ENCODE measurements at places on chromosomes 4 and X. TPM values are rescaled to one million over a fixed set of nuclear protein-coding genes. Genes with fewer than 3 reads are reported as not detected.

- no peak overlapping the region for H3K27ac ChIP-seq
- no peaks in the 10 kb centered on the region for H3K4me1 ChIP-seq
- no peaks in the 10 kb centered on the region for H3K27me3 ChIP-seq
- H3K4me3 ChIP-seq = no peak overlapping the region
- no peaks in the 10 kb centered on the region for H3K36me3 ChIP-seq
- no peak for DNase-seq
Observed at GRCh38 chr4:107279733-107280132, 243.6 kb upstream of the DKK2 start.

DNA sequence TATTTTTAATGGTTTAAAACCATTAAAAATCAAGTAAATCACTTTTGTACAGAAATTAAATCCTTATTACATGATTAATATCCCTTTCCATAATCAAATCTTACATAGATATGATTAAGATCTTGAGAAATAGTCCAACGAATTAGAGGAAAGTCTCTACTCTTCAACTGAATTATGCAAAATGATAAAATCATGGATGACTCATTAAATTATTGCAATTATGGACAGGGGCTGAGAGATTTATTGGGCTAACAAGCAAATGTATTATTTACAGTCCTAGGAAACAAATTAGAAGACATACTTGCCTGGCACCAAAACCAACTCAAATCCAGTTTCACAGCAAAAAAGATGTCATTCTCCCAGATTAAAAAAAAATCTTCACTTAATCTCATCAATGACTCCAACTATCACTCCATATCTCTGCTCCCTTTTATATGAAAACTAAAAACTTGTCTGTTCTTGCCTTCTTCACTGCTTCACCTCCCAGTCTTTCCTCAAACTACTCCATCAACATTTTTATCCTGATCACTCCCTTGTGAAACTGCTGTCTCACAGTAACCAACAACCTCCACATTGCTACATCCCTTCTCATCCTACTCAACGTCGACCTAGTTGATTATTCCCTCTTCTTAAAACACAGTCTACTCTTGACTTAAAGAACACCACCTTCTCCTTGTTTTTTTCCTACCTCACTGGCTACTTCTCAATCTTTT is 18.4 kb upstream of the DDX60 start:
- no peak for DNase-seq
- H3K27ac ChIP-seq = no peak overlapping the region
- no peaks in the 10 kb centered on the region for H3K27me3 ChIP-seq
- H3K36me3 ChIP-seq = no peaks in the 10 kb centered on the region
- H3K4me1 ChIP-seq = no peaks in the 10 kb centered on the region

- H3K27ac ChIP-seq = no peak within 1 kb of the TSS
- no peaks in the 10 kb centered on the region for H3K36me3 ChIP-seq
- H3K27me3 ChIP-seq = no peaks in the 10 kb centered on the region
- H3K4me1 ChIP-seq = no peaks in the 10 kb centered on the region
Observed at GRCh38 chrX:35919536-35920309, at the start of gene CFAP47. TSS of gene CFAP47 (plus strand) at chrX:35919734. CDS start at chrX:35919800, 66 bp downstream.

GRCh38 chrX:41409006-41409405 is 38.1 kb upstream of the NYX start:
- no peak overlapping the region for H3K27ac ChIP-seq
- no peaks in the 10 kb centered on the region for H3K27me3 ChIP-seq
- H3K36me3 ChIP-seq = no peaks in the 10 kb centered on the region
- H3K4me3 ChIP-seq = no peak overlapping the region
- no peak for DNase-seq

The GAGE1 gene
- not detected for total RNA-seq

DNA sequence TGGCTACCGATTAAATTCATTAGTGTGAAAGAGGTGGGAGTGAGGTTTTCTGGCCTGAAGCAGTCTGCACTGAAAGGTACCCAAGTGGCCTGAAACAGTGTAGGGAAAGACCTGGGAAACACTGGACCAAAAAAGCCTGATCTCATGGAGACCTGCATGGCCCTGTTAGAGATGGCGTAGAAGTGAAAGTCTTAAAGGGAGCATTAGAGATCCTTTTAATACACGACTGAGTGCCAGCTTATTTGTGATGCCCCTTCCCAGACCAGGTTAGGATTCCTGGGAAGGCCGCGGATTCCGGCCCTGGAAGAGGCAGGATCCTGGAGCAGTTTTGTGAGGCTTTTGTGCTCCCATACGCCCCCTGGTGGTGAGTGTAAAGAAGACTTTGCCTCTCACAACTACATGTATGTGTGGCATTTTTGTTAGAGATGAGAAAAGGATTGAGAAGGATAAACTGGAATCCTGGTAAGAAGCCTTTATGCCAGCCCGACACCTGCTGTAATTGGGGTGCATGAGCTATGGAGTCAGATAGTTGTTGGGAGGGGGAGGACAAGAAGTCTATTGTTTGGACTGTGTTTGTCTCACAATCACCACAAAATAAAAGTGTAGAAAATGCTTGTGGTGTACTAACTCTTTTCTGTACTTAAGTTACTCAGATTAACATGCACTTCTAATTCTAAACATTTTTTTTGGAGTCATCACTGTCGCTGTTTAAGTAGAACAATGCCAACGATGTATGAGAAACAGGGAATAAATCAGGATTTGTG is 54.0 kb downstream of the JADE1 start:
- peak; percentile 88 for DNase-seq
- H3K4me1 ChIP-seq = peaks cover 11% of the 10 kb centered on the region
- no peaks in the 10 kb centered on the region for H3K27me3 ChIP-seq
- peaks cover 15% of the 10 kb centered on the region for H3K36me3 ChIP-seq
- H3K27ac ChIP-seq = peak overlapping the region; percentile 78

GRCh38 chr4:19945979-19946380 is 305.7 kb upstream of the SLIT2 start:
- no peak for DNase-seq
- no peak overlapping the region for H3K4me3 ChIP-seq
- H3K27me3 ChIP-seq = no peaks in the 10 kb centered on the region
- H3K4me1 ChIP-seq = peaks cover 16% of the 10 kb centered on the region

The LONRF3 gene
- 0.25 TPM for total RNA-seq

GRCh38 chrX:108132876-108133275 is 41.3 kb downstream of the ATG4A start:
- no peaks in the 10 kb centered on the region for H3K36me3 ChIP-seq
- no peak for DNase-seq
- H3K4me3 ChIP-seq = no peak overlapping the region
- no peaks in the 10 kb centered on the region for H3K27me3 ChIP-seq
- H3K27ac ChIP-seq = no peak overlapping the region

The CDKL2 gene
- 2.9 TPM for total RNA-seq

The MAGEA2 gene
- total RNA-seq = not detected

DNA sequence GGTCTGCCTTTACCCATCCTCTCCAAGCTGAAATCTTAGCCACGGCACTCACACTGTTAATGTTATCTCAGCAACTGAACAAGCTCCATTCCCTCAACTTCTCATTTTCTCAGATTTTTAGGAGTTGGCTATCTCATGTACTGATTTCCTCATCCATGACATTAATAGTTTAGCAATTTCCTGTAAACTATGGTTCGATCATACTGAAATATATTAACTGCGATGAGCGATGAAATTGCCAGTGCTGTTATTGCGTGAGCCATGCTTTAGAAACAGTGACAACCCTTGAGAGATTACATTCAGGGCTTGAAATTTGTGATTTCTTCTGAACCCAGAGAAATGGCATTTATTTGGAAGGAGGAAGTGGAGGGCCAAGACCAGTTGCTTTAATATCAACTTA is 223.7 kb downstream of the GPAT3 start:
- no peak overlapping the region for H3K27ac ChIP-seq
- no peak for DNase-seq
- H3K4me3 ChIP-seq = no peak overlapping the region
- H3K27me3 ChIP-seq = no peaks in the 10 kb centered on the region
- H3K4me1 ChIP-seq = no peaks in the 10 kb centered on the region

GRCh38 chr4:1203026-1203616 is 30.7 kb upstream of the SPON2 start:
- H3K27ac ChIP-seq = no peak overlapping the region
- no peaks in the 10 kb centered on the region for H3K4me1 ChIP-seq
- H3K36me3 ChIP-seq = no peaks in the 10 kb centered on the region
- H3K4me3 ChIP-seq = no peak overlapping the region

The SSX4 gene
- total RNA-seq = not detected

The NEUROG2 gene
- 0.09 TPM for total RNA-seq

The SNX25 gene
- 50.8 TPM for total RNA-seq

DNA sequence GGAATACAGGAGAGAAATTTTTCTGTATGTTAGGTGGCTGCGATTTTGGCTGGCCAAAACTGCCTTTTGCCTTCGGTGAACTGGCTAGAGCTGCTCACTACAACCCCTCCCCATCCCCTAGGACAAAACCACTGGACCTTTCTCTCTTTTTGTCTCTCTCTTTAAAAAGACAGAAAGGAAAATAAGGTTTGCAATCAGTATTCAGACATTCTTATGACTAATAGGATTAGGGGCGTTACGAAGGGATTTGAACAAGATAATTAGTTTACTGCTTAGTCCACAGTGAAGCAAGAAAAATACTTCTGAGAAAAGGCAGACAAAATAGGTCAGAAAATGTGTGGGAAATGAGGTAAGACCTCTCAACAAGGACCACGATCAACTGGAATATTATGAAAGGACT is 180.4 kb downstream of the SLIT2 start:
- H3K4me3 ChIP-seq = peak overlapping the region; percentile 18
- H3K36me3 ChIP-seq = no peaks in the 10 kb centered on the region
- H3K4me1 ChIP-seq = peaks cover 31% of the 10 kb centered on the region
- no peaks in the 10 kb centered on the region for H3K27me3 ChIP-seq

The PRPS1 gene
- total RNA-seq = 177 TPM

The S100G gene
- total RNA-seq = not detected

- peak; percentile 81 for DNase-seq
- H3K4me1 ChIP-seq = peaks cover 40% of the 10 kb centered on the region
- no peak overlapping the region for H3K27ac ChIP-seq
- H3K27me3 ChIP-seq = peaks cover 100% of the 10 kb centered on the region
Observed at GRCh38 chr4:4852591-4853362, 6.7 kb upstream of the MSX1 start.

DNA sequence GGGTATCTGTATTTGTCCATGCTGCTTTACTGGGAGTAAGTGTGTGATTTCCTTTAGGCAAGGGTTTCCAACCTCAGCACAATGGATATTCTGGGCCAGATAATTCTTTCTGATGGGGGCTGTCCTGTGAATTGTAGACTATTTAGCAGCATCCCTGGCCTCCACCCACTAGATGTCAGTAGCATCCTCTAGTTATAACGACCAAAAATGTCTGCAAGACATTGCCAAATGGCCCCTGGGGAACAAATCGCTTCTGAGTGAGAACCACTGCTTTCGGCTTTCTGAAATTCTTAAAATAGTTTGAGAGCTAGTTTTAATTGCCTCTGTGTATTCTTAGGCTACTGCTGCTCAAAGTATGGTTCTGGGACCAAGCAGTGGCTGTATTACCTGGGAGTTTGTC is 81.2 kb upstream of the GPM6B start:
- DNase-seq = peak; percentile 27
- H3K4me1 ChIP-seq = peaks cover 4% of the 10 kb centered on the region
- H3K4me3 ChIP-seq = no peak overlapping the region
- no peaks in the 10 kb centered on the region for H3K27me3 ChIP-seq

DNA sequence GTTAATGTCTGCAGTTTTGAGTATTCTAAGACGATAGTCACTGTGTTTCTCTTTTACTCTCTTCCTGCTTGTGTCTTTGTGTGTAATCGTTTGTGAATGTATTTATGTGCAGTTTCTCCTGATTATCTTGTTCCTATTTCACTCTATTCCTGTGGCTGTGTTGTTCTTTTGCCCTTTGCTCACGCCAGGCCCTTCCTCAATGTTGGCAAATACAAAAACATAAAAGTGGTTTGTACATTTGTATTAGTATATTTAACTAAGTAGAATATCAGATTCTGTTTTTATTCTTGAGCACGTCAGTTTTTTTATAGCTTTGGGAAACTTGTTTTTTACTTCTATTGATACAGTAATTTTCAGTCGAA is 107.6 kb upstream of the BMPR1B start:
- H3K27ac ChIP-seq = no peak overlapping the region
- DNase-seq = no peak
- no peaks in the 10 kb centered on the region for H3K27me3 ChIP-seq
- no peak overlapping the region for H3K4me3 ChIP-seq
- no peaks in the 10 kb centered on the region for H3K36me3 ChIP-seq

- H3K4me1 ChIP-seq = no peaks in the 10 kb centered on the region
- DNase-seq = no peak
- H3K27me3 ChIP-seq = no peaks in the 10 kb centered on the region
Observed at GRCh38 chrX:9997041-9997440, 29.9 kb downstream of the CLDN34 start.
